Cardiac septum (tissue), 1 donor: ENCODE measurements at places on chromosomes 3 and 15. TPM values are rescaled to one million over a fixed set of nuclear protein-coding genes. Genes with fewer than 3 reads are reported as not detected.

Gene VEPH1
- total RNA-seq: 0.78 TPM

Gene TF
- total RNA-seq: 5.8 TPM

Gene IL17RC
- 20.4 TPM for total RNA-seq

Gene UCN2
- 0.48 TPM for total RNA-seq

GRCh38 chr3:25836579-25836978, 46.7 kb downstream of the OXSM start:
- DNase-seq: no peak

DNA sequence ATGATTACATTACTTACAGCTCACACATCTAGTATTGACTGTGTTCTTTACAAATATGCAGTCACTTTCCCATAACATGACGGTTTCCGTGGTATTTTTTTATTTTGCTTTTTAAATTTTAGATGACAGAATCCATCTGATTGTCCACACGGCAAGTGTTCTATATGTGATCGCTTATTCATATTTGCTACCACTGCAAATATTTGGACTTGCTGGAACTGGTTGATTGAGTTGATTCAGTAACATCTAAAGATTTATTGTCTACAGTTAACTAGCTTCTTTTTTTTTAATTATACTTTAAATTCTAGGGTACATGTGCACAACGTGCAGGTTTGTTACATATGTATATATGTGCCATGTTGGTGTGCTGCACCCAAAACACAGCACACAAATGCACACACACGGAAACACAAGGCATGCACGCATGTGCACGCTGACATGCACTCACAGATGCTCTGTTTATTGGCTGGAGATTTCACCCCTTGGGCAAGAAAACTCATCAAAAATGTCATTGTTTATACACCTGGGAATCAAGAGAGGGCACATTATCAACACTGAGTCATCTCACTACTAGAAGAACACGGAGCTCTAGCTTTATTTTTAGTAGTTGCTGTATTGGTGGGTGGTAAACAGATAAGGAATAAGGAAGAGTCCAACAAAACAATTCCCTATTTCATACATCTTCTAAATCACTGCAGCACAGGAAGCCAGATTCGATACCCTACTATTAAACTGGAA, 16.4 kb downstream of the ARRDC4 start:
- DNase-seq: no peak

- no peak for DNase-seq
Measured at GRCh38 chr15:49155834-49156627, 632 bp upstream of the COPS2 start.

- DNase-seq: no peak
Measured at GRCh38 chr15:29361560-29361959, 91.9 kb upstream of the NSMCE3 start.

DNA sequence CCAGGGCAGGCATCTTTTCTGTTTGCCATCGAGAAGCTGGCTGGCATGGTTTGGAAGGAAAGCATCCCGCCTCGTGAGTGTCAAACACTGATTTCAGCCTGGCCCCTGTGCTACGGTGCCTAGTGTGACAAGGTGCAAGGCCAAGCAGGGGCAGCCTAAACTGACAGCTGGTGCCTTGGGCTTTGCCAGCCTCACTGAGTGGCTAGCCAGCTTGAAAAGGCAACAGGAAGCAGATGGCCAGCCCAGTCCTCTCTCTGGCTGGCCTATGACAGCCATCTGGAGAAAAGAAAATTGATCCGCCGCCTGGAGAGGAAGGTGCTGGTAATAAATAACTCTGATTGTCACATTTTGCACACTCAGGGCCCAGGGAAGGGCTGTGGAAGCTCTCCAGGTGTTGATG, 52.2 kb downstream of the C3orf85 start:
- no peak for DNase-seq

- DNase-seq: no peak
Measured at GRCh38 chr3:171796625-171797264, 13.5 kb downstream of the PLD1 start.
